C1 segment of cervical spinal cord (tissue), 14 donors: ENCODE measurements at places on chromosomes 4 and X.

DNA sequence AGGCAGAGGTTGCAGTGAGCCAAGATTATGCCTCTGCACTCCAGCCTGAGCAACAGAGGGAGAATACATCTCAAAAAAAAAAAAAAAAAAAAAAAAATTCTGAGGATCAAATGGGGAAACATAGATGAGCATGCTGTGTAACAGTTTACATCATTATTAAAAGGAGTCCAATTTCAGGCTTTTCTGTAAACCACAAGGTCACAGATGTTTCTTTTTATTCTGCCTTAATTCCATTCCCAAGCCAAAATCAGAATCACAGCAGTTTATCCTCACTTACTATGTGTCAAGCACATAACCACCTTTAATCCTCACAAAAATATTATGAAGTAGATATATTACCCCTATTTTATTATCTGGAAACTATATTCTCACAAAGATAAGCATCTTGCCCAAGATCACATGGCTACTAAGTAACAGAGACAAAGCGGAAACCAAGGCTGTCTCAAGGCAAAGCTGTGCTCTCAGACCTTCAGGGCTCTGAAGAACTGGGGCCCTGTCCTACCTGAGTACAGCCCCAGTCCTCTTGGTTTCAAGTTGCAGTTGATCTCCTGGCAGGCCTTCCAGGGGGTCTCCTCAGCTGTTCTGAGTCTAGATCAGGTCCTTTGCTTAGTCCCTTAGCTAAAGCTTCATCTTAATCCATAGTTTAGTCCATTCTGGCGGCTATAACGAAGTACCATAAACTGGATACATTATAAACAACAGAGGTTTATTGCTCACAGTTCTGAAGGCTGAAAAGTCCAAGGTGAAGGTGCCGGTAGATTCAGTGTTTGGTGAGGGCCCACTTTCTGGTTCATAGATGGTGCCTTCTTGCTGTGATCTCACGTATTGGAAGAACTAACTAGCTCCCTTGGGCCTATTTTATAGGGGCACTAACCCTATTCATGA, 141.3 kb downstream of the PALLD start:
- DNase-seq = no peak

DNA sequence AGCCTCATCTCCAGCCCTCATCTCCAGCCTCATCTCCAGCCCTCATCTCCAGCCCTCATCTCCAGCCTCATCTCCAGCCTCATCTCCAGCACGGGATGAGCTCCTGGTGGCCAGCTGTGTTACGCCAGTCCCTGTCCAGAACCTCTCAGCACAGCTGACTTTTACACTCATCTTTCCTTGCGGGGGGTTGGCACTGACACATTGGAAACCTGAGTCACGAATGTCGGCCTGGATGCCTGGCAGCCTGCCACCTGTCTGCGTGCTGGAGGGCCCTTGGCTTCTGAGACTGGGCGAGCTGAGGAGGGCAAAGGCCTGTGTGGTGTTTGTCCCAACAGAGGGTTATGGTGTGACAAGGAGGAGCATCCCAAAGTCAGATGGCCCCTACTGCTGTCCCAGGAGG, 66.1 kb upstream of the HGFAC start:
- DNase-seq = no peak

DNA sequence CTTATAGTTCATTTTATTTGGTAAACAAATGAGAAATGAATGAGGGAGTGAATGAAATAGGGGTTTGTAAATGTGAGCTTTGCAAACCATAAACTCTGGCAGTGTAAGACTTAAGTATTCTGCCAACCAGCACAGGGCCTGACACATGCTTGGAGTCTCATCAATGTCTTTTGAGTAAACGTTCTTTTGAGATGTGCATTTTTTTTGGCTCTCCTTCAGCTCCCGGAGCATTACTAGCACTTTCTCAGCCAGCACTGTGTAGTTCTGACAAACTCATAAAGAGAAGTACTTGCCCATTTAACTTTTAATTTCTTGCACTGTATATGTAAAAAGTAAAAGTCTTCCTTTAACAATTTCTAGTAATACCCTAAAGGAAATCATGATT, 245.3 kb downstream of the HS3ST1 start:
- DNase-seq = no peak

GRCh38 chr4:112358952-112359749, 62.0 kb downstream of the ALPK1 start:
- no peak for DNase-seq

DNA sequence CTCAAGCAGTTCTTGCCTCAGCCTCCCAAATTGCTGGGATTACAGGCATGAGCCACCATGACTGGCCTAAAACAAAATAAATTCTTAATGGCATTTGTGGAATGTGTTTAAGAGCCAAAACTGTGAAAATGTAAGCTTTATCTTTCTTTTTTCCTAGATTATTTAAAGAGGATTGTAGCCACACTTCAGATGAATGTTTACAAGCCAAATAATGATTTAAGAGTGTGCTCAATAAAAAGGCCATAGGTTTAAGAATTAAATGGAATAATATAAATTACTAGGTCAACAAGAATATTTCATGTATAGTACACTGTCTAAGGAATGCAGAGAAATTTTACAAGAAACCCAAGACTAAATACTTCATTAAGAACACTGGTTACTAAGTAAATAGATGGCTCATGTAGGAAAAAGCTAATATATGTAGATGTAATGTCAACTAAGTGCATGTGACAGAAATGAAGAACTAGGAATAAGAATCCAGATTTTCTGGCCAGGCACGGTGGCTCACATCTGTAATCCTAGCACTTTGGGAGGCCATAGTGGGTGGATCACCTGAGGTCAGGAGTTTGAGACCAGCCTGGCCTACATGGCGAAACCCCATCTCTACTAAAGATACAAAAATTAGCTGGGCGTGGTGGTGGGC, 21.3 kb upstream of the UGDH start:
- no peak for DNase-seq

GRCh38 chr4:168631241-168632162, 134.7 kb downstream of the PALLD start:
- DNase-seq = no peak

- no peak for DNase-seq
Observed at GRCh38 chr4:78971326-78971725, 32.1 kb upstream of the PAQR3 start.

- no peak for DNase-seq
Observed at GRCh38 chrX:150018931-150019361, 80.7 kb upstream of the EOLA2 start.

GRCh38 chr4:115780268-115780667, 666.8 kb upstream of the NDST4 start:
- no peak for DNase-seq

DNA sequence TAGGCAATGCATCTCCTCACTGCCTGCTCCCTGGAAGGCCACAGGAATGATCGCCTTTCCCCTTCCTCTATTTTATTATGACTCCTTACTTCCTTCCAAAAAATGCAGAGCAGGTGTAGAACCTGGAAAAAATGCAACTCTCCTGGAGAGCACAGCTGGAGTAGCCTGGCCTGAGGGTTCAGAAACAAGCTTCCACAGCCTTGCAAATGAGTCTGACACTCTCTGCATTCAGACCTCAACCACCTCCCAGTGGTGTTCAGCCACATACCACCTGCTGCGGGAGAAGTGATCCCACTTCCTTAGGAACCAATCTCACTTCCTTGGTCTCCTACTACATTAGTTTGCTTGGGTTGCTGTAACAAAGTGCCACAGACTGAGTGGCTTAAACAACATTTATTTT, 368.1 kb upstream of the NOCT start:
- DNase-seq = no peak

GRCh38 chrX:42803320-42803719, 25.4 kb upstream of the PPP1R2C start:
- DNase-seq = no peak

DNA sequence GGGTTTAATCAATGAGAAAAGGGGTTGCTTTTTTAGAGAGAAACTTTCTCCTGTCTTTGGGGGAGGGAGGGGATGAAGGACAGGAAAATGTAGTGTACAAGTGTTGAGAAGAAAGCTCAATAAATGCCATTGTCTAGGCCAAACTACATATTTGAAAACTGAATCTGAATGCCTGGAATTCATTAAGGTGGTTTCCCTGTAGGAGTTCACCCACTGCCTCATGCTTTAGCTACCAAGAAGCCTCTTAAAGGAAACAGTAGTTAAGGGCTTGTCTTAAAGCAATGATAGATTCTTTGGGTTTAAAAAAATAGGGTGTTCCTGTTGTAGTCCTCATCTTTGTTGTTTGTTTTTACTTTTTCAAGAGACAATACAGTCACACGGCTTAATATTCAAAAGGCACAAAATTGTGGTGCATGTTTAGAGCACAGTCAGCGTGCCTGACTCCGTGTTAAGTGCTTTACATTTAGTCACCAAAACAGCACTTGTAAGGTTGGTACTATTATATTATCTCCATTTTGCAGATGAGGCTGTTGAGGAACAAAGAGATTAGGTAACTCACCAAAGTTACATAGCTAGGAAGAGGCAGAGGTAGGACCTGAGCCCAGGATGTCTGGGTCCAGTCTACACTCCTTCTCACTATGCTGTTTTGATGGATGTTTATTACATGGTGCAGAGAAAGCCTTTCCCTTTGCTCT, 46.0 kb downstream of the FNIP2 start:
- no peak for DNase-seq

- DNase-seq = no peak
Observed at GRCh38 chrX:50154429-50154828, 46.4 kb downstream of the AKAP4 start.

DNA sequence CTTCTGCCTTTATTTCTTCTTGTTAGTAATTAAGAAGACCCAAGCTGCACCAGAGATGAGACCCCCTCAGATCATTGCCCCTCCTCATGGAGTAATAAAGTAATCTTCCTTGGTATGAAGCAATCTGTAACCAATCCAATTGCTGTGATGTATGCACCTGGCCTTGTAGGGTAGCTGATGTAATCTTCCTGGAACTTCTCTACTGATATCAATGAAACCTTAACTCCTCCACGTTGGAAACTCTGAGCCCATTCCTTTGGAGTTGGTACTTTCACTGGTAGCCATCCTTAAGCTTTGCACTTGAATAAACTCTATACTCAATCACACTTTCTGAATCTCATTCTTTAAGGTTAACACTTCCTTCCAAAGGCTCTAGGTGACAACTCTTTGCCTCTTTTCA, 31.6 kb upstream of the NSG1 start:
- no peak for DNase-seq

GRCh38 chr4:124135409-124135813, 577.1 kb downstream of the ANKRD50 start:
- DNase-seq = no peak

DNA sequence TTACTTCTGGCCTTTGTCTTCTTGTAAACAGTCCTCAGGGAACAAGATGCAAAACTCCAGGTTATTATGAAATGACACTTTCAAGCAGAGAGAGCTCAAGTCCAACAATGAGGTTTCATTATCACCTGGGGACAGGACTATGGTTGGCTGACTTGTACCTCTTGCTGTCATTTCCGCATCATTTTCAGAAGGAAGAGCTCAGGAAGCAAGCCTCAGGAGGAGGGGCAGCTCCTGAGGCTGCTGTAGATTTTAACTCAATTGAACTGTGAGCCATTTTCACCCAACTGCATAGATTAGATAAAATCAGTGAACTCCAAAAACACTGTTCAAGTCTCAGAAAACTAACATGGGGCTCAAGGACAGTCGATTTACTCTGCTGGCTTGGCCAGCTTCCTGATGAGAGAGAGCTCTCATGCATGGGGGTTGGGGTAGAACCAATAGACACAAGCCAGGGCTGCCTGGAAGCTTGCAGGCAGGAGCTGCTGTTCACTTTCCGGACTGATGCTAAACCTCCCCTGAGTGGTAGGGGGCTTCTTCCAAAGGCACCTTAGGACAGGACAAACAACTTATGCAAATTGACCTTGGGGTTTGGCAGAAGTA, 23.6 kb downstream of the TMEM255A start:
- DNase-seq = no peak

DNA sequence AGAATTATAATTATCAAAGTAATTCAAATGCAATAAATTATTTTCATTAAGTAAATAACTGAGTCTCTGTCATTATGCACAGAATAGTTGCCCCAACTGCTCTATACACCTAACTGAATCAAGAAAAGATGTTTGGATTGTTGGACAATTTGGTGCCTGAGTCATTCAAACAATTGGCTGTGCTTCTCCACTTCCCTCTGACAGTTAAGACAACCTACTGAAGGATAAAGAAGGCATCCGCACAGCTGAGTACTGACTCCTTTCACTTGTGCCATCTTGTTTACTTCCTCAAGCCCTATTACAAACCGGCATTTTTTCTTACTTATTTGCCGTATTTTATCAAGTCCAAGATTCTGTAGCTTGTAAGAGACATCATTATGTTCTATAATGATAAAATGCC, 110.6 kb upstream of the C1QTNF7 start:
- DNase-seq = no peak

- no peak for DNase-seq
Observed at GRCh38 chr4:60605646-60606354, 594.3 kb upstream of the ADGRL3 start.

GRCh38 chr4:110268352-110268751, 69.9 kb upstream of the ELOVL6 start:
- no peak for DNase-seq

DNA sequence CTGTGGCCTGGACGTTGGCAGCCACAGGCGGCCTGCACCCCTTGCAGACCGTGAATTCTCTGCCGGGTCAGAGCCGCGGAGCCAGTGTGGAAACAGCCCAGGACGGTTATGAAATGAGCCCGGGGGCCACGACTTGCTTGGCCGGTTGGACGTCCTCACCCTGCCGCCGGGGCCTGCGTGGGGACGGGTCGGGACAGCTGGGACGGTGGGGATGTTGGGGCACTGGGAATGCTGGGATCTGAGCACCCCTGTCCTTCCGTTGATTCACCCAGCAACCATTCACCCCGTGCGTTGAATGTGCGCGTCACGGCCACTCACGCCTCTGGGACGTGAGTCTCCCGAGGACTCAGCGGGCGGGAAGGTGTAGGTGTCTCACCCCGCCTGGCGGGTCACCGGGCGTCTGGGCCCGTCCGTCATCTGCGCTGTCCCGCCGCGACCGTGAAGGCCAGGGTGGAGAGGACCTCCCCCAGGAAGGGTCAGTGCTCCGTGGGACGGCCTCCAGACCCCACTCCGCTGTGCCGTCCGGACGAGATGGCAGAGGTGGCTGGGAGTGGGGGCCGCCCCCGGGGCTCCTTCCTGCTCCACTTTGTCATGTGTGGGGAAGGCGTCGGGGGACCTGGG, 4.5 kb upstream of the PLCXD1 start:
- DNase-seq = no peak

GRCh38 chr4:127995776-127996175, 30.6 kb downstream of the ABHD18 start:
- no peak for DNase-seq

DNA sequence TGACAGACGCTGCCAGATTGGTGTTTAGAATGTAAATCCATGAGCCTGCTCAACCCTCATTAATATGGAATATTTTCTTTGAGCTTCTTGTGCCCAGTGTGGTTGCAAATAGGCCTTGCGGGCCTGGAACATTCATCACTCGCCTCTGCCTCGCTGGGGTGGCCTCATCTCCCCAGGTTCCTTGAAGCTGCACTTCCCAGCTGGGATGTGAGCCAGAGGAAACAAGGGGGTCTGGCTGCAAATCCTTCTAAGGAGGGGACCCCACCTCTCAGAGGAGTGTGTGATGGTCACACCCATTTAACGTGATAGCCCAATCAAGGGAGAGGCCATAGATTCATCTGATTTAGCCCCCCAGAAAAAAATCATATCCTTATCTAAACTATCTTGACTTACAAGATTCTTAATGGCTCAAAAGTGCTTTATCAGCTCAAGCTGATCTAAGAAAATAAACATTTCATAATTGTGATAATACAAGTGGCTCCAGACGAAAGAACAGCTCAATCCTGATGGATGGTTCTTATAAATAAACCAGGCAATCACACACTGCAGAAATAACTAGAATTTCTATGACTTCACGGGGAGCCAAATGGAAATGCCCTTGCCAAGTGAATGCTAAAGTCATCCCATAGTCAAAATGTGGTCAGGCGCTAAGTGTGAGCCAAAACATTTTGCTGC, 189.9 kb downstream of the PTTG2 start:
- DNase-seq = no peak
